ENCODE measurements at places on chromosomes 6 and 20.

GRCh38 chr6:53532061-53532797, 12.7 kb downstream of the GCLC start:
- DNase-seq, result no peak

DNA sequence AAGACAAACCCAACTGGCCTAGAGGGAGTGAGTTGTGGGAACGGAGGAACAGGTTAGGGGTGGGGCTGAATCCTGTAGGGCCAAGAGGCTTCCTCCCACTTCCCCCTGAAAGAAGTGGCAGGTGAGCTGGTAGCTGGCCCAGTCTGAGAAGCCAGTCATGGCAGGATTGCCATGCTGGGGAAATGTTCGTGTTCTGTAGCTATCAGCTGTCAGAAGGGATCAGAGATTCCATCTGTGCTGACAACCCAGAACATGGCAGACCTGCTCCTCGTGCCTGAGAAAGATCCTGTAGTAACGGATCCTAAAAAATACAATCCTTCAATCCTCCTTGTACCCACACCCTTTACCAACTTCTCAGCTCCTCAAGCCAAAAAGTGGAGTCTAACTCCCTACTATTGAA, 43.0 kb downstream of the BANF2 start:
- DNase-seq, result no peak

DNA sequence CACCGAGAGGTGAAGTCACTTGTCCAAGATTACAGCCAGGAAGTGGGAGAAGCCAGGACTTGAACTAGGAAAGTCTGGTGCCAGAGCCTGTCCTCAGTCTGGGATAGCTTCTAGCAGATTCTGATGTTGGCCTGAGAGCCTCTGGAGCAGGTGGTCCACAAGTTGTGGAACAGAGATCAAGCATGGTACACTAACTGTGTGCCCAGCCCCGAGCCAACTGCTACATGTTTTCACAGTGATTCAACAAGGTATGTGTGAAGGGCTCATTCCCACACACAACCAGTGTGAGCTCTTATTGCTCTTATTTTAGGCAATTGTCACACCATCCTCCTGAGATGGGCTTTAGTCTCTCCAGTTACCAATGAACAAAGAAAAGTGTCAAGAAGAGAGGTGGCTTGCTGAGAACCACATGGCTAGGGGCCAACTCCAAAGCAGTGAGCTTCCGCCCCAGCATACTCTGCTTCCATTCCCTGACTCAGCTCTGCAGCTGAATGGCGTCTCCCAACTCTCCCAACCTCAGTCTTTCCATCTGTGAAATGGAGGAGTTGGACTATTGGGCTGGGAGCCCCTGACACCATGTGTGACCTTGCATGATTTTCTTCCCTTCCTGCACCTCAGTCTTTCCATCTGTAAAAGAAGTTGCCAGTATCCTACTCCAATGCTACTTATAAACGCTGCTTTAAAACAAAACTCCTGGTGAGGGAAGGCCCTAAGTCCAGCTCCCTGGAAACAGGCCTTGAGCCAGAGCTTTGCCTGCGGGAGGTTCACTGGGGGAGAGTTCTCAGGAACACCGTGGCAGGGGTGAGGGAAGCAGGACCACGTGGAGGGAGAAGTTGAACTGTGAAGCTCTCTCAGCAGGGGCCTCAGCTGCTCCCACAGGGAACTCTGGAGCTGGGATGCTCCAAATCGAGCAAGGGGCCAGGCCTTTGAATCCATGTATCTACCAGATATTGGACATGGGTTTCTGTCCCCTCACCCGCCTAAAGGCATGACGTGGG, 40.9 kb downstream of the CDH22 start:
- DNase-seq, result no peak

GRCh38 chr6:102458990-102459389, 1065.5 kb downstream of the GRIK2 start:
- DNase-seq, result no peak

GRCh38 chr20:61773926-61774587, 291.6 kb downstream of the TAF4 start:
- no peak for DNase-seq

DNA sequence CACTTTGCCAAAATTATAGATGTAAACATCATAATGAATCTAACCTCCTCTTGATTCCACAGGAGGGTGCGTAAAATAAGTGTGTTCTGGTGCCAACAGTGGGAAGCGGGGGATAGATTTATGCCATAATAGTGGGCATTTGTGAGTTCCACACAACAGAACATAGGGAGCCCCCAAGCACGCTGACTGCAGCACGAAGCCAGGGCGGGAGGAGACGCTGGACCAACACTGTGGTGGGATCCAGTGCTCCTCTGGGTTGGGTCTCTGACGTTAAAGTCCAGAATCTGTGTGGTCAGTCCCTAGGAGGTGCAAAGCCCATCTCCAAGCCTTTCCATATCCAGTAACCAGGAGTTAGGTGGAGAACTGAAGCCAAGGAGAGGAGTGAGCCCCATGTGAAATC, 1.8 kb upstream of the TTLL2 start:
- no peak for DNase-seq

DNA sequence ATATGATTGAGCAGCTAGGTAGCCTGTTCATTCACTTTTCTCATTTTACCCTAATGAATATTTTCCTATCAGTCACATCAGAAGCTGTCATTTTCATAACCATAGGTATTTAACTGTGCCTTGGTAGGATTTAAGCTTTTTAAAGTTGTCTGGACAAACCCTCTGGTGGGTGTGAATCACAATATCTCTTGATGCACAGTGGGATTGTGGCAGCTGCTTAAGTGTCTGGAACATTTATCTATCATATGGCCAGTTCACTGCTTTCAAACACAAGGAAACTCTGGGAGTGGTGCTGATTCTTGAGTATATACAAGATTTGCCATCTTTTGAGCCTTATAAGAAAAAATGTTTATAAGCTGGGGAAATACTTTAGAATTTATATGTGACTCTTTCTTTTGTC, 87.0 kb upstream of the SUPT3H start:
- no peak for DNase-seq

DNA sequence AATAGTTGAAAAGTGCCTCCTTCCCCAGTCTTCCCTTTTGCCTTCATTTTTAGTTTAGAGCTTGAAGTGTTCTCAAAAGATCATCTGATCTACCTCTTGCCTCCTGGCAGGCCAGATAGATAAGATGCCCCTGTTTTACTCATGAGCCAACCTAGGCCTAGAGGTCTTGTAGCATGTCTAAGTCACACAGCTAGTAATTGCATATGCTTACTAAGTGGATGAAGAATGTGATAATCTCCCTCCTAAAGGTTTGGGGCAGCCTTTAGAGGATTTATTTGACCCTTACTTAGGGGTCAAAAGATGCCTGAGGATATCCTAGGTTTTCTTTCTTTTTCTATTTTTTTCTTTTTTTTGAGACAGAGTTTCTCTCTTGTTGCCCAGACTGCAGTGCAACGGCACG, 2.1 kb downstream of the C6orf141 start:
- DNase-seq, result no peak

DNA sequence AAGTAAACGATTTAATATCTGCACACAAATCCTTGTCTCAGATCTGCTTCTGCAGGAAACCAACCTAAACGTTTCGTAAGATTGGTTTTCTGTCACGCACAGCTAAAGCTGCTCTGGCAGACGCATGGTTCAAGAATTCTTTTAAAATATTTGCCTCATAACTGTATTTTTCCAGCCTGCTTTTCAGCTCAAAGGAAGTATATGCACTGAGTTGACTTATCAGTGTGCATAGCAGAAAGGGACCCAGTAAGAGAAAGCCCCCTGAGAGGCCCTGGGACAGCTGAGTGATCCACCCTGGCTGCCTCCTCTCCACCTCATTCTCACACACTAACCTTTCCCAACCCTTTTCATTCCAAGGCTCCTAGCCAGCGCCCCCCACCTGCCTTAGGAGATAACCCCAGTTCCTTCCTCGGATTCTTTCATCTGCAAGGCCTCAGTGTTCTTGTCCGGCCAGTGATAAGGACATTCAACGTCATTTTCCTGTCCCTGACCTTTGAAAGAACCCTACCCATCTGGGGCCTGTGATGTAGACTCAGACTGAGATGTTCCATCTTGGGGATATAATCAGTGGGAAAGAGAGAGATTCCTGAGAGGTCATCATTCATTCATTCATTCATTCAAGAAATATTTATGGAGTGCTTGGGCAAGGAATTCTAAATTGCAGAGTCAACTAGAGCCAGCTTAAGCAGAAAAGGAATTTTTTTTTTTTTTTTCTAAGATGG, 22.4 kb upstream of the SLC9A8 start:
- no peak for DNase-seq

GRCh38 chr20:22350624-22351023, 233.7 kb downstream of the FOXA2 start:
- no peak for DNase-seq

DNA sequence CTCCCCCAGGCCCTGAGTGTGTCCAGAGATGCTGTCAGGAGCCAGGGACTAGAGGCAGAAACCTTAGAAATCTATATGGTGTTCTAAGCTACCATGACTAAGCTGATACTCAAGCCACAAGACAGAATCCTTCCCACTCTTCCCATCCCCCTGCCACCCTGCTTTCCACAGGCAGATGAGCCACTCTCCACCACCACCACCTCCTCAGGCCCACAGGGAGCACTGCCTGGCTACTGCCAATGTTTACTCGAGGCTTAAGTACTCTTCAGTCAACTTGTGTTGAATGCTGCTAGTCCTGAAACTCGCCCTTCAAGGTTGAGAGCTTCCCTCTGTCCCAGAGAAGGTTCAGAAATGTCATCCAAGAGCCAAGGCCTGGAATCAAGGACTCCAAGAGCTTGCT, 56.2 kb downstream of the CENPW start:
- DNase-seq, result no peak

DNA sequence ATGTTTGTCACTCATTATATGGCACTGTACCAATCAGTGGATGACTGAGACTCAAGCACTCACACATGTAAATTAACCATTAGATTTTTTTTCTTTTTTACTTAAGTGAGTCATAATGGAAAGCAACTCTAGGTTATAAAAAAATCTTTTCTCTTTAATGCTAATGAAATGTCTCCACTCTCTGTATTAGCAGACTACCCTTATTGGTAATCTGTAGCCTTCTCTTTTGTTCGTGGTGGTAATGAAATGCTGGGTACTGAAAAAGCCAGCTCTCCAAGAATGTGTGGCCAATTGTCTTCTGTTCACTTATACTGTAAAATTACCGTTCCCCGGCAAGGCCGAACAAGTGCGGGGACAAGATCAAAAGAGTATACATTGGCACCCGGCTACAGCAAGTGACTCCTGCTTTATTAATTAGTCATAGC, 69.0 kb downstream of the AFG1L start:
- DNase-seq, result no peak

- no peak for DNase-seq
These were observed 87.8 kb downstream of the L3MBTL3 start for GRCh38 chr6:130105996-130106704.

DNA sequence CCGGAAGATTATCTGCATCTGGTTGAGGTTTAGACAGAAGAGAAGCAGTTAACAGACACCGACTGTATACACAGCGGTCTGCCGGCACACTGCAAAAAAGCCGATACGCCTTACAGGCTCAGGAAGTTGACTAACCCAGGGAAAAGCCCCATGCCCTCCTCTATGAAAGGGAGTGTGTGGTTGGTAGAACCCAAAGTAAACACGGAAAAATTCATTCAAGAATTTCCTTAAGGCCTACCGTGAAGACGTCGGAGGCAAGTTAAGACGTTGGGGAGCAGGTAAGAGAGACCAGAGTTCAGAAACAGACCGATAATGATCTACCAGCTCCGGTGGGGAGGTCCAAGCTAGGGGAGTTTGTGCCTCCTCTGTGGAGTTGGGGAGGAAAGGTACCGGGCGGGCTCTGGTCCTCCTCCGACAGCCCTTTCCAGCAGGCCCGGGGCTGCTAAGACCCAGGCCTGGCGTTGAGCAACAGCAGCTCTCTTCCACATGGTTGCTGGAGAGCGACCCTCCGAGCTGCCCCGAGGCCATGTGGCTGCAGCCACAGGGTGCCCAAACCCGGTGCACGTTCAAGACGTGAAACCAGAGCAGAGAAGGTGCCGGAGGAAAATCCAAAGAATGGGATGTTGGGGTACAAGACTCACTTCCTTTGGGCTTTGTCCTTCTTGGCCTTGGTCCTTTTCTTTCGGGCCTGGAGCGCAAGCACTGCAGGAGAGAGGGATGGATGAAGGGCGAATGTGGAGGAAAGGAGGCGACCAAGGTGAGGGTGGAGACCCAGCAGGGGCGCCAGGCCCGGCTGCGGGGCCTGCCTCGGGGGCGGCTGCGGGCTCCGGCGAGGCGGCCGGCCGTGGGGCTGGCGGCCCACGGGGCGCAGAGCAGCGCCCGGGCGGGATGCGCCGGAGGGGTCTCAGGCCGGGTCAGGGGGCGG, 809 bp downstream of the SRPK1 start:
- peak; percentile 66 for DNase-seq

DNA sequence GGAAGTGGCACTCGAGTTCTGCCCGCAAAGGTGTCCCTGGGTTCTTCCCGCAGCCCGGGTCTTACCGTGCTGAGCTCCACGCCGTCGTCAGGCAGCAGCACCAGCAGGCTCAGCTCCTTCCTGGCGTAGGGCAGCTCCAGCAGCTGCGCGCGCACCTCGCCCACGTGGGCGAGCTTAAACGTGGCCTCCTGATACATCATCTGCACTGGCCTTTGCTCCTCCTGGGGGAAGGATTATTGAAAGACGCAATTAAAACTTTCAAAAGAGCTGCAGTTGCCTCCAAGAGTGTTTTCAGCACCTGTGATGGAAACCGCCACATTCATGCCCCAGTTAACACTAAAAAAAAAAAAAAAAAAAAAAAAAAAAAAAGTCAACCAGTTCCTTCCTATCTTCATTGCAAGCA, 11.3 kb downstream of the SERPINB9 start:
- DNase-seq, result peak; percentile 87

- no peak for DNase-seq
These were observed 1027.2 kb upstream of the GJE1 start for GRCh38 chr6:141105481-141105880.

GRCh38 chr6:110841266-110841665, 26.0 kb upstream of the CDK19 start:
- no peak for DNase-seq

DNA sequence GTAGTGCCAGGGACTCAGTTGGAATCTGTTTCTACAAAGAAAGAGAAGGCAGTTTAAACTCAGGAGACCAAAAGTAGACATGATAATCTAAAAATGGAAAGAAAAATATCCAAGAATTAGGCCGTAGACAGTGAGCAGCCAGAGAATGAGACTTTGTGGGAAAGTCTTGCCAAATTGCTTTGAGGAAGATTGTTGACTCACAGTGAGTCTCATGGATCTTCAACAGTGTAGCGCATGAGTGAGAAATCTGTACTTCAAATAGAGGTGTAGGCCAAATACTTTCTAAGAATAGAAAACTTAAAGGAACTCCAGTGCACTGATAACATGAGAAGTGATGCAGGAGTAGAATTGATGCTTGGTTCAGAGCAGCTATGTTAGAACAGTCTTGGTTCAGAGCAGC, 284.5 kb downstream of the HTR1B start:
- DNase-seq, result no peak

GRCh38 chr6:137845460-137845859, 21.6 kb upstream of the TNFAIP3 start:
- DNase-seq, result no peak

Data from CD4-positive, alpha-beta T cell treated with Interleukin-10 for 1 hour (primary cell).